ENCODE measurements at places on chromosomes 5 and 9. TPM values are rescaled to one million over a fixed set of nuclear protein-coding genes. Genes with fewer than 3 reads are reported as not detected.

WDR36 gene
- 36.7 TPM for total RNA-seq

LRRC26 gene
- not detected for total RNA-seq

NIM1K gene
- 0.21 TPM for total RNA-seq

ANKRD31 gene
- total RNA-seq = 0.21 TPM

FSTL4 gene
- total RNA-seq = not detected

GRCh38 chr9:98067184-98067583, 10.7 kb downstream of the NANS start:
- DNase-seq = no peak

DNA sequence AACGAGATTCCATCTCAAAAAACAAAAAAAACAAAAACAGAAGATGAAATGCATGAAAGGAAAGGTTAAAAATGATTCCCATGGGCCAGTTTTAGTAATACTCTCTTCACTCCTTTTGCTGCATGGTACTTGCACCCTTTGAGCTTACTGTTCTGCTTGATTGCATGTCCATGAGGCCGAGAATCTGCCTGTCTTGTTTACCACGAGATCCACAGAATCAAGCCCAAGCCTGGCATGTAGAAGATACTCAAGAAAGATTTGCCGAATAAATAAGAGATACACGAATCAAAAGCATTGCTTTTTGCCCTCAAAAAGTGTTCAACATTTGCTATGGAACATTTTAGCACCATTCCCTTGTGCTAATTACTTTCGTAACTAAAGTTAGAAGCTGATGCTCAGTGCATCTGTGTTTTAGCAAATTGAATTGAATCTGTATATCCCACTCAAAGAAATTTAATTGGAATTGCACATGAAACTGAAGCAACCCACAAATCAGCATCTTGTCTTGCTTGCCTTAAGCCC, 1.1 kb downstream of the FAXDC2 start:
- no peak for DNase-seq

DNA sequence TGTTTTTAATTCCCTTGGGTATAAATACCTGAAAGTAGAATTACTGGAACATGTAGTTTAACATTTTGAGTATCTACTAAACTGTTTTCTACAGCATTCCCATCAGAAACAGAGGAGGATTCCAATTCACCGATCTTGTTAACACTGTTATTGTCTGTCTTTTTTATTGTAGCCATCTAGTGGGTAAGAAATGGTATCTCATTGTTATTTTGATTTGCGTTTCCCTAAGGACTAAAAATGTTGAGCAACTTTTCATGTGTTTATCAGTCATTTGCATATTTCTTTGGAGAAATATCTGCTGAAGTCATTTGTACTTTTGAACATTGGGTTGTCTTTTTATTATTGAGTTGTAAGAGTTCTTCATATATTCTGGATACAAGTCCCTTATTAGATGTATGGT, 135.2 kb upstream of the NFIL3 start:
- no peak for DNase-seq

DNA sequence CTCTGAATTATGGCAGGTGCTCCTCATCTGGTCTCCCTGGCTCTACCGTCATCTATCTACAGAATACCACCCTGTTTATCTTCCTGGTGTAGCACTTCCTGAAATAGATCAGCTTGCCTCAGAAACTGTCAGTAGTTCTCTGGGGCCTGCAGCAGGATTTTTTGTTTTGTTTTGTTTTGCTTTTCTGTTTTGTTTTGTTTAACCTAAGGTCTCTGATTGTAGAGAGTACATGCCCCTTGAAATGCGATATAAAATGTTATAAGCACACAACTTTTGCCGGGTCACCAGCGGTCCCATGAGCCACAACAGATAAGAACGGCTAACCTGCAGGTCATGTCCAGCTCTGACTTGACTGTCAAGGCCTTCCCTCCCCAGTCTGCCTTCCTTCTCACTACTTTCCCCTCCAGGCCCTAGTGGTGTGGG, 26.6 kb upstream of the CREBRF start:
- DNase-seq = no peak

GRCh38 chr5:115064380-115064779, 105.3 kb downstream of the TRIM36 start:
- DNase-seq = no peak
